Gastrocnemius medialis (tissue), 4 donors: ENCODE measurements at places on chromosomes 6 and 20. TPM values are rescaled to one million over a fixed set of nuclear protein-coding genes. Genes with fewer than 3 reads are reported as not detected.

- DNase-seq: no peak
These were observed 183.1 kb downstream of the ADGB start for GRCh38 chr6:146781836-146782235.

Gene UBE2J1
- total RNA-seq: 14.3 TPM

Gene TFAP2D
- total RNA-seq: not detected

GRCh38 chr6:27810768-27811450 lies 101.3 kb downstream of the OR2B2 start:
- DNase-seq: no peak

GRCh38 chr6:79038061-79038460 lies 40.0 kb downstream of the PHIP start:
- no peak for DNase-seq

GRCh38 chr6:32679492-32679891 lies 13.0 kb upstream of the HLA-DQB1 start:
- no peak for DNase-seq

- DNase-seq: no peak
These were observed 250.9 kb downstream of the HIVEP2 start for GRCh38 chr6:142694054-142694453.

DNA sequence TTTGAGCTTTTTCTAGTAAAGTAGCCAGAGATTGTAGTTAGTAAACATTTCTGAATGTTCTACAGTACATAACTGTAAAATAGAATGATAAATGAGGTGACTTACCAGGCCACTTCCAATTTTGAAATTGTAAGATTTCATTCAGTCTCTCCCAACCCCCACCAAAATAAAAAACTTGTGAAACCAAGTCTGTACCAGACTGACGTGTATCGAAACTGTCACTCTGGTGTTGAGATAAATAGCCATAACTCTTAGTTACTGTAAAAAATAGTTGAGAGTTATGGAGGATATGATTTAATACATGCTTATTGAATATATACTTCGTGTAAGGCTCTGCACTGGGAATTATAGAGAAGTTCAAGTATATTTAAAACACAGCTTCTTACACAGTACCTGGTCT lies 455.7 kb downstream of the PLCB1 start:
- no peak for DNase-seq

DNA sequence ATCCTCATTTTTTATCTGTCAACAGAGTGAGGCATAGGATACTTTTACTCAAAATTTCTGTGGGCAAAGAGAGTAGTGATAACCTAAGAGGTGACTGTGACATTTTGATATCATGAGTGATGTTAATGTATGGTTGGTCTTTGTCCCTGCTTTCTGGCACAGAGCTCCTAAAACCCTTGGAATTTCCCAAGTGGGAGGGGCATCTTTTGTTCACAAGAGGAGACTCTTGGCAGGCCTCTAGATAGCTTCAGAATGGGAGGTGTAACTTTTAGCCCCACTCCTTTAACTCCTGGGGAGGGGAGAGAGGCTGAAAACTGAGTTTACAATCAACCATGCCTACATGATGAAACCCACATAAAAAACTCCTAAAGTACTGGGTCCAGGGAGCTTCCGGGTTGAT lies 527.8 kb downstream of the RFPL4B start:
- DNase-seq: no peak

Gene MTRF1L
- 17.8 TPM for total RNA-seq

Gene KCNB1
- 7.6 TPM for total RNA-seq

Gene HMGN4
- 58.7 TPM for total RNA-seq

DNA sequence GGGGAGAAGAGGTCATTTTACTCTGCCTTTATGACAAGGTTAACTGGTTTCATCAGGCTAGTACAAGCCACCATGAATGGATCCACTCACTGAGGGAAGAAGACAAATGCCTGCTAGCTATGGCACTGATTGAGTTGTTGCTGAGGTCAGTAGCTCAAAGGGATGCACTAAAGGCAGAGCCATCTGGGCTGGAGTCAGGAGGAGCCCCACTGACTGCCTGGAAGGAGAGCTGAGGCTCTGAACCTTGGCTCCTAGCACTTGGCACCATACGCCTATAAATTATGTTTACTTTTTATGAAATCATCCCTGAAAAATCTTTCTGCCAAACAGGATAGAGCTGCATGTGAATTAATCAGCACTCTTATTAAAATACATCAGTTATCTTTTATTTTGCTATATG lies 104.6 kb downstream of the DTD1 start:
- DNase-seq: no peak

DNA sequence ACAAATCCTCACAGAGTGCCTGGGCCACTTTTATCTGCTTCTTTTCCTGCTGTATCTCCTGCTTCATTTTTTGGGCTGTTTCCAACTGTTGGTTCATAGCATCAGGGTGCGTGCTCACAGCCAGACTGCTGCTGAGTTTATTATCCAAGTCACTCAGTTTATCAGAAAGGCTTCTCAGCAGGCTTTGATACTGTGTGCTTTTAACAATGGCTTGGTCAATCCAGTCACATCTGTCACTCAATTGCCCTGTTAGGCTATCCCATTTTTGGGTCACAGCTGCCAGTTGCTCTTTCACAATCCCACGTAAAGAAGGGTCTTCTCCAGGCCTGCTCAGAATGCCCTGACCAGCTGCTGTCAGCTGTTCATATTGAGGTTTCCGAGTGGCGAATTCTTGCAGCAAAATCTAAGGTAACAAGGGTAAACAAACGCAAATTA lies 87.2 kb downstream of the DST start:
- DNase-seq: no peak

GRCh38 chr6:67131827-67132226 lies 1424.8 kb upstream of the EYS start:
- DNase-seq: no peak

DNA sequence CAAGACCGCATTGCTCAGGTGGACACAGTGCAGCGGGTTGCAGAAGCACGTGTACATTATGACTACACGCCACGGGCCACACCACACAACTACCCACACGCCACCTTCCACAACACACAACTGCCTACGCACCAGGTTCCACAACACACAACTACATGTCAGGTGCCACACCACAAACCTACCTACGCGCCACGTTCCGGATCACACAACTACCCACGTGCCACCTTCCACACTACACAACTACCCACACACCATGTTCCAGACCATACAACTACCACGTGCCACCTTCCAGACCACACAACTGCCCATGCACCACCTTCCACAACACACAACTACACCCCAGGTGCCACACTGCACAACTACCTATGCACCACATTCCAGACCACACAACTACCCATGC lies 20.5 kb downstream of the THBS2 start:
- no peak for DNase-seq

- DNase-seq: no peak
These were observed 266.3 kb downstream of the ERMARD start for GRCh38 chr6:170017603-170018320.

GRCh38 chr6:127496471-127496870 lies 22.7 kb downstream of the MTCL3 start:
- no peak for DNase-seq

DNA sequence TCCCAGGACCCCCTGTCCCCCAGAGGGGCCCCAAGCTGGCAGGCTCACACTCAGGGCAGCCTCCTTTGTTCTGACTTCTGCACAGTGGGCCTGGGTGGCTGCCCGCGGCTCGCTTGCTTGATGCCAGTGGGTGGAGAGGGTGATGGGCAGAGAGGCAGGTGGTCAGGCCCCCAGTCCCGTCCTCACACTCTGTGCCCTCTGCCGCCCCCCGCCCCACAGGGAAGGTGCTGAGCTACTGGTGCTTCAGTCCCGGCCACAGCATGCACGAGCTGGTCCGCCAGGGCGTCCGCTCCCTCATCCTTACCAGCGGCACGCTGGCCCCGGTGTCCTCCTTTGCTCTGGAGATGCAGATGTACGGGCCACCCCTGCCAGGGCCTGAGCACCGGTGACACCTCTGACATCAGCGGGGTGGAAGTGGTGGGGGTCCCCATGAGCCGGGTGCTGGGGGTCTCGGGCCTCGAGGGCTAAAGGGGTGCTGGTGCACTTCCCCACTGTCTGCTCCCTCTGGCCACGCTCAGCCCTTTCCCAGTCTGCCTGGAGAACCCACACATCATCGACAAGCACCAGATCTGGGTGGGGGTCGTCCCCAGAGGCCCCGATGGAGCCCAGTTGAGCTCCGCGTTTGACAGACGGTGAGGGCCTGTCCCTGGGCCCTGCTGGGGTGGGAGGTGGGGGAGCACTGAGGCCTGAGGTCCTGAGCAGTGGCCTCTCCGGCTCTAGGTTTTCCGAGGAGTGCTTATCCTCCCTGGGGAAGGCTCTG lies 8.9 kb upstream of the TNFRSF6B start:
- DNase-seq: no peak

Gene PTPRT
- not detected for total RNA-seq

DNA sequence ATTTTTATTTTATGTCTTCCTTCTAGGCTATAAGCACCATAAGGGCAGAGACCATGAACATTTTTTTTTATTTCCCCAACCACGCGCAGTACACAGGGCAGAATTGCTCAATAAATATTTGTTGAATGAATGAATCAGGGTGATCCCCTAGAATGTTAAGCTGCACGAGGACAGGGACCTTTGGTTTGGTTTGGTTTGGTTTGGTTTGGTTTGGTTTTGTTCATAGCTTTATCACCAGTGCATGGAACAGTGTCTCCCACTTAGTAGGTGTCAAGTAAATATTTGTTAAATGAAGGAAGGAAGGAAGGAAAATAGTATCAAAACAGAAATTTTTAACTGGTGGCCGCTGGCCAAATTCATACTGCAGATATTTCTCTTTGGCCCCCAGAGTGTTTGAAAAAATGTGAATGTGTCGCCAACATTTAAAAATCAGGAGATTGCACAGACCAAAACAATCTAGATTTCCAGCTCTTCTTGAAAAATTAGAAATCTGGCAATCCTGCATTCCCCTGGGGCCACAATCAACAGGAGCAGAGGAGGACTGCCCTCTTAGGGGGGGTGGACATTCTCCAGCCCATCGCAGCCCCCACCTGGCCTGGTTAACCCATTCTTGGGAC lies 205.3 kb downstream of the EYA2 start:
- peak; percentile 49 for DNase-seq

GRCh38 chr6:82353848-82354247 lies 9.8 kb upstream of the TPBG start:
- DNase-seq: no peak

Gene LGSN
- total RNA-seq: not detected

- DNase-seq: no peak
These were observed 26.2 kb downstream of the UTRN start for GRCh38 chr6:144311361-144311760.

DNA sequence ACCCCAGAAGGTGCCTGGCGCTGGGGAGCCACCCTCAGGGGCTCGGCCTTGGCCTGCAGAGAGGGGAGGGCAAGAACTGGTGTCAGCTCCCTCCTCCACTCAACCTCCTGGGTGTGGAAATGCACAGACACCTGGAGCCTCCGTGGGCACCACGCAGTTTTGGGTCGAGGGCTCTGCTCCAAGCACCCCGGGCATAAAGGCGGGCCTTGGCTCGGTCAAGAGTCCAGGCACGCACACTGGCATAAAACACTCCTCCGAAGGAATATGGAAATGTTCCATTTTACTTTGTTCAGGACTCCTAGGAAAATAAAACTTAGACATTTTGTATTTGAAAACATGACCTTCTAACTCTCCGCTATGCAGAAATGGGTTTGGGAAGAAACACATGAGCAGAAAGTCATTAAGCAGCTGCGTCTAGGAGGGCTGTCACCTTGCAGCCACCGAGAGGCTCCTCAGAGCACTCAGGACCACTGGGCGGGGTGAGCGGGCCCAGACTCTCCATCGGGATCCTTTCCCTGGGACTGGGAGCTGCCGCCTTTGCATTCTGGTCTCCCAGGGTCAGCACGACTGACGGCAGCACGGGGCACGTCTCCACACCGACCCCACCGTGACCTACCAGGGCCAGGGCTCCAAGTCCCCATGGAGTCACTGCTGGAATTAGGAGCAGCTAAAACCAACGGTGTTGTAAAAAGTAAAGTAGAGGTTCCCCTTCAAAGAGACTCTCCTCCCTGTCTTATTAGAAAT lies 46.0 kb upstream of the DACT2 start:
- DNase-seq: no peak

- DNase-seq: no peak
These were observed 185.8 kb upstream of the PRDM1 start for GRCh38 chr6:105900125-105900937.

DNA sequence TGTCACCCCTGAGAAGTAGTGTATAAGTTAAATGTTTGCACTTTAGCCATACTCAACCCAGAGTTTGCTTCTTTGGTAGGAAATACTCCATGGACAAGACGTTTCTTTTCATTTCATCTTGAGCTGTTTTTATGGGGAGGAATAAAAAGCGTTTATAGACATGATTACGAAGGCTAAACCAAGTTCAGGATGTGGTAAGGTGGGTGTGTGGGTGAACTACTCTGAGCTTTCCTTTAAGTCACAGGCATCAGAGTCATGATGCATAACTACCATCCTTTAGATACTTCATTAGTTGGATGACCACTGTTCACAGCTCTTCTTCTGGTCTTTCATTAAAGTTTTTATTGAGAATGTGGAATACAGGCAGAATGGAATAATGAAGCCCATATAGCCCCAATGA lies 48.9 kb downstream of the EBF4 start:
- DNase-seq: no peak
